CD4-positive, alpha-beta T cell treated with Interleukin-2 at 100 ng/mL for 4 hours (primary cell): ENCODE measurements at places on chromosomes 7 and 10.

DNA sequence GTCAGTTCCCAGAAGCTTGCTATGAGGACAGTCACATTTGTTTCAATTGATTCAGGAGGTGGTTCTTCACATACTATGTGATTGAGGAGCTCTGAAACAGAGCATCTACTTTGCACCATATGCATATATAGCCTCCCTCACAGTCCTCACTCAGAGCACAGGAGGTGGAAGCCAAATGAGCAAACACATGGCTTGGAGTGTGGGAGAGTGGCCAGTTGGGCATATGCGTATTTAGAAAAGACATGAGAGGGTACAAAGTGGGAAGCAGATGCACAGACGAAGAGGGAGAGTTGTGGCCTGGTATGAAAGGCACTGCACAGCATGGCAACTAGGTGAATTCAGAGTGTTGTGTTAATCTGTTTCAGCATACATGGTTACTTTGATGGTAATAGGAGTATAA, 165.6 kb downstream of the COL28A1 start:
- DNase-seq, result no peak

- DNase-seq, result no peak
Measured at GRCh38 chr10:97012470-97012869, 173.3 kb downstream of the SLIT1 start.

DNA sequence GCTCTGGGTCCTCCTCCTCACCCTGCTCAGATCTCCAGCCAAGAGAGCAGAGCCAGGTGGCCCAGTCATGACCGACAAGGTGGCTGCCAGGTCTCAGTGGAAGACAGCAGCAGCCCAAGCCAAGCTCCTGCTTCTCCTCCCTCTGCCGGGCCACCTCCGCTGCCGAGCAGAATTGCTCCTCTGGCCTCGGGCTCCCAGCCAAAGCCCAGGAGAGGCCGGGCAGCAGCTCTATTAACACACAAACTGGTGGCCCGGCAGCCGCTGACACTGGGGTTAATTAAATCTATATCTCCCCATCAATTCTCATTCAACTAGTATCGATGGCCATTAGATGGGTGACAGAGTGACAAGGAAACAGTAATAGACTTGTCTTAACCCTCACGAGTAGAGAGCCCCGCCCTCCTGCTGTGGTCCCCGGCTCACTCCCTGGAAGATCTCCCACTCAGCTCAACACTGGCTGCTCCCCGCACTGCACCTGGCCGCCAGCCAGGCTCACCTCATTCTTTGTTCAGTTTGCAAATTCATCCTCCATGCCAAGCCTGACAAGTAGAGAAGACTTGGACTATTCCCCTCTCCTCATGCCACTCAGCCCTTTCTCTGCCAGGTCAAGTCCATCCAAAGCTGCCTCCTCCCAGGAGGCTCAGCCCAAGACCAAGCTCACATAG, 74.1 kb upstream of the UNC5B start:
- no peak for DNase-seq

DNA sequence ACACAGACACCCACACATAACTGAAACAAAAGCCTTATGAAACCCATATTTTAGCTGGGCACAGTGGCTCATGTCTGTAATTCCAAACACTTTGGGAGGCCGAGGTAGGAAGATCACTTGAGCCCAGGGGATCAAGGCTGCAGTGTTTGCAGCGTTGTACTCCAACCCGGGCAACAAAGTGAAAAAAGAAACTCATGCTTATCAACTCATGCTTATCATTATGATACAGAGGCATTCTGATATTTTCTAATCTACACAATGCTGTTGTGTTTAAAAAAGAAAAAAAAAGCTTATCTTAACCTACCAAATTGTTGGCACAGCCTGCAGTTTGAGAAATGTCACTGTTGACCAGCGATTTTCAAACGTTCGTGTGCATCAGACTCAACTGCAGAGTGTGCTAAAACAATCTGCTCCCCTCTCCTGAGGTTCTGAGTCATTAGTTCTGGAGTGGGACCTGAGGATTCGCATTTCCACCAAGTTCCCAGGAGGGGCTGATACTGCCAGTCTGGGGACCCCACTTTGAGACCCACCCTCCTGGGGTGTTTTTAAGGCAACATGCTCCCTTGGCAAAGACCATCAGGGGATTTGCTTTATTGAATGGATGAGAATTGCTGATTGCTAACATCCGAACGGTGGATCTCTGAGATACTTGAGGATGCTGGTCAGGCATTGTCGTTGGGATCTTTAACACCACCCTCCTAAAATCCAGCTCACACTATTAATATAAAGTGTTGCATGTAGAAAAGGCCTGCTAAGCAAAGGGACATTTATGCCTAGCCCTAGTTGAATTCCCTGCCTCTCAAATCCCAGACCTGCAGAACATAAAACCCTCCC, 16.2 kb downstream of the CHST3 start:
- DNase-seq, result no peak

GRCh38 chr7:44671069-44671468, 64.6 kb downstream of the OGDH start:
- no peak for DNase-seq

GRCh38 chr7:43825391-43825808, 43.9 kb downstream of the MRPS24 start:
- DNase-seq, result no peak

GRCh38 chr10:6924166-6924565, 344.1 kb upstream of the PRKCQ start:
- DNase-seq, result no peak

DNA sequence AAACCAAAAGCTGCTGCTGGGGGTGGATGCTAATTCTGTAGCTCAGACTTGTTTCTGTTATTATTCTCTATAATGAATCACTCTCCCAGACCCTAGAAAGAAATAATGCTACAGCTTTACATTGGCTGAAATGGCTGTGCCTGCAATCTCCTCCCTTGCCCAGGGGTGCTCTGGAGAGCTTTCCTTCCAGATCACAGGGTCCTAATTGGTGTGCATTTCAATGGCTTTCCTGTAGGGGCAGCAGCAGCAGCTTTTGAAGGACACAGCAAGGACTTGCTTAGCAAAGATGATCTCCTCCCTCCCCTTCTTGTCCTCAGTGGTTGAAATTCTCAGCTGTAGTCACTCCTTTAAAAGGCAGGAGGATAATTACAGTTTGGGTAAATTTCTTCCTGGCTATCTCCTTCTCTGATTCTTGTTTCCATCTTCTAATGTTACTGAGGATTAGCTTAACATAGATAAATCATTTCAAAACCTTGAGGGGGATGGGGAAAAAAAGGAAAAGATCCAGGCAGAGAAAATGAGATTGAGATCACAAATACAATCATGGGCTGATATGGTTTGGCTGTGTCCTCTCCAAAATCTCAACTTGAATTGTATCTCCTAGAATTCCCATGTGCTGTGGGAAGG, 120.2 kb upstream of the CTTNBP2 start:
- no peak for DNase-seq

DNA sequence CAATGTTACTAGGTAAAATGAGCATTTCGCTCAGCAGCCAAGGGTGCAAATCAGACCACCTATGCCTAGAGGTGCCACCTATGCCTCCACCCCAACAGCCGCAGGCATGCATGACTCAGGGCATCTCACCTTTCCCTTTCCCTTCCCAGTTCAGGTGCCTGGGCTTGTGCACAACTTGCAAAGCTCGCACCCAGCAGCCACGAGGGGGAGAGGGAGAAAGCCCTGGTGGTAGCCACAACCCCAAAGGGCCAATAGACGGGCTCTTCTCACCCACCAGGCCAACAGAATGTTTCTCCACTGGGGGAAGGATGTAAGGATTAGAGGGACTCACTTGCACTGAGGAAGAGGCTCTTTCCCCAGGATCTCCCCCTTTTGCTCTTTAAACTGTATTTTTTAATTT, 462.3 kb upstream of the PCDH15 start:
- no peak for DNase-seq

- DNase-seq, result no peak
Measured at GRCh38 chr10:4070921-4071660, 286.1 kb upstream of the KLF6 start.

DNA sequence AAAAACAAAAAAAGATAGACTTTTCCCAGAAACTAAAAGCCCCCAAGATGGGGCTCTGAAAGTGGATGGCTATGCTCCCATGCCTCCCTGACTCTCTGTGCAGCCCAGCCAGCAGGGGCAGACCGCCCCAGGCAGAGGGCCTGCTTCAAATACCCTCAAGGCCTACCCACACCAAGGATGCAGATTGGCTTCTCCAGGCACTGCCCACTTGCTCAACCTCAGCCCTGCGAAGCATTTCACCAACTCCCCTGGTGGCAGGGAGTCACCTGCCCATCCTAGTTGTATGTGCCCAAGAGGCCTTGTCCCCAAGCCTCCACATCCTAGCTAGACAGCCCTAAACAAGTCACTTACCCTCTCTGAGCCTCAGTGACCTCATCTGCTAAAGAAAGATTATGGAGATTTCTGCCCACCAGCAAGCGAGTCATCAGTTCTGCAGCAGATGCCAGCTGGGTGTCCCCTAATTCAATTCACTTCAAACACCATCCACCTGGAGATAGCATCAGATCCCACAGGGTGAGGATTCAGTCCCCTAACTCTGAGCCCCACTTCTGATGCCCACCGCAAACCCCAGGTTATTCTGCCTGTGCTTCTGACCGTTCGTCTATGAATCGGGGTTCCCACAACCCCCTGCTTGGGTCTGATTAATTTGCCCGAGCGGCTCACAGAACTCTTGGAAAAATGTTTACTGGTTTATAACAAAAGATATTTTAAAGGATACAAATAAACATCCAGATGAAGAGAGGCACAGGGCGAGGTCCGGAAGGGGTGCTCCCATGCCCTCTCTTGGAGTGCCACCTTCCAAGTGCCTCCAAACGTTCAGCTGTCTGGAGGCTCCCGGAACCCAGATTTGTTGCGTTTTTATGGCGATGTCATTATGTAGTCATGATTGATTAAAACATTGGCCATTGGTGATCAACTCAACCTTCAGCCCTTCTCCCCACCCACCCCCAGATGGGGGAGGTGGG, 18.6 kb upstream of the ZMIZ1 start:
- no peak for DNase-seq

DNA sequence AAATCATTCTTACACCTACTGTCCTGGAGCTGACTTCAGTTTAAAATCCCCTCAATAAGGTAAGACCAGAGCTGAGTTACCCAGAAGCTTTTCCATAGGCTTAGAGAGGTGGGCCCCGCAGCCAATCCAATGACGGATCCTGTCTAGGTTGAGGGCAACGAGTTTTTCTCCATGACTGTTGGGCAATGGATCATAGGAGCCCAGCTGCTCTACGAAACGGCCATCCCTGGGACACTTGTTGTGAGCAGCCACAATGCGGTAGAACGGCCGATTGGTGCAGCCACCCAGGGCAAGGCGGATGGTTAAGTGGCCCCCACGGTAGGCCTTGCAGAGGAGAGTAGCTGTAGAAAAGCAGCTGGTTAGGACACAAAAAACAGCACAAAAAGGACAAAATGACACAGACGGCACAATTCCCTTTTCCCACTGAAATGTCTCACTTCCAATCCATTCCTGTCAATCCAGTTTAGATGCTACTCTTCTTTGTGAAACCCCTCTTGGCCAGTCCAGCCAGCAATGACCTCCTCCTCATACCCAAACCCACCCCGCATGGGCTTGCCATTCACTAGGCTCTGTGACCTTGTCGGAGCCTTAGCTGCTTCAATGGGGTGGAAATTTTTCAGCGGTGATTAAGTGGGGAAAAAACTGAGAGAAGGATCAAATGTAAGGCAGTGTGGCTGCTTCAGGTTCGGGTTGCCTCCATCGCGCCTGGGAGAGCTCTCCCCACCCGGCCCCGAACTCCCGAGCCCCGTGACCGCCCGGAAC, 580 bp downstream of the MRPS16 start:
- no peak for DNase-seq

DNA sequence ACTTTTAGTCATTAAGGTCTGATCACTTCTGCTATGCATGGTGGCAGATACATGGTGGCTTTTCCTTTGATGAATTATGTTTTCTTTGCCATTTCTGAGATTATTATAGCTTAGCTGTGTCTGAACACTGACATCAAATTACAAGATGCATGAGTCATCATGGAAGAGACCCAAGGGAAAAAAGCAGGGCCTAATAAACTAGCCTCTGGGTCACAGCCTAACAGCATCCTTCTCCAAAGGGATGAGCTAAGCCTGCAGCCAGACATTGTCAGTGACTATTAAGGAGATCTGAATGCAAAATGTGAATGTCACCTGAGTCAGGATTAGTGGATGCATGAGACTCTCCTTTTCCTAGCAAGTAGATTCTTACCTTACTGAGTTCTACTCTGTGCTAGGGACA, 19.1 kb upstream of the OGDHL start:
- DNase-seq, result no peak
